Caco-2 (cell line): ENCODE measurements at places on chromosomes 2 and 18. TPM values are rescaled to one million over a fixed set of nuclear protein-coding genes. Genes with fewer than 3 reads are reported as not detected.
A peak's percentile ranks its signal among the peaks of the same experiment; 100 is the strongest.

DNA sequence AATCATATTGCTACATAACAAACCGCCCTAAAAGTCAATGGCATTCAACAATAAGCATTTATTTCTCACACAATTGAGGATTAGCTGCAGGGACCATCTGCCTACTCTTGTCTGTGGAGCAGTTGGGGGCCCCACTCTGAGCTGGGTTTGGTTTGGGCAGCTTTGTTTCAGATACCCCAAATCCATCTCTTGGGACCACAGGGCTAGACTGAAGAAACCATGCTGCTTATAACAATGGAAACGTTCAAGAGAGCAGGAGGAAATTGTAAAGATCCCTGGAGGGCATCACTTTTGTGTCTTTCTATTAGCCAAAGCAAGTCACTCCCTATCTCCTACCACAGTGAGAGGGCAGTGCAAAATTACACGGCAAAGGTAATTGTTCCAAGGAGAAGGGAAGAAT, 146.5 kb upstream of the MGAT5 start:
- no peak for DNase-seq

Gene RMDN2
- 4.3 and 4.4 TPM in 2 replicates for total RNA-seq

DNA sequence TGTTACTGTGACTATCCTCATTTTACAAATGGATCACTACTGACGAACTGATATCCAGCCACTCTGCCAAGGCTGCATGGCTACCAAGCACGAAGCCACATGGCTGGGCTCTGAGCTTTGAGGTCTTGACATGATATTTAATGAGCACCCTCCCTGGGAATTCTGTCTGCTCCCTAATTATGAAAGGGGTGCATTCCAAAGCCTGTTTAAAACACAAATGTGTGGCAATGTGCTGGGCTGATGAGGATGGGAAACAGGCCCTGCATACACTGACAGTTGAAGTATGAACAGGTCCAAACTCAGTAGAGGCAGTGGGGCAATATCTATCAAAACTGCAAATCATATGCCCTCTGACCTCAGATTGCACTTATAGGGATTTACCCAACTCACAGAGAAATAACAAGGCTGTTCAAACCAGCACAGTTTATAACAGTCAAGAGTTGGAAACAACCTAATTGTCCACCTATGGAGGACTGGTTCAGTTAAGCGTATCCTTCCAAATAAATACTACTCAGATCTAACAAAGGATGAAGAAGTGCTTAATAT, 20.8 kb downstream of the CDC42EP3 start:
- DNase-seq, result no peak

Gene RGPD4
- 0.07 TPM in 1 of 2 replicates, not detected in the other for total RNA-seq

DNA sequence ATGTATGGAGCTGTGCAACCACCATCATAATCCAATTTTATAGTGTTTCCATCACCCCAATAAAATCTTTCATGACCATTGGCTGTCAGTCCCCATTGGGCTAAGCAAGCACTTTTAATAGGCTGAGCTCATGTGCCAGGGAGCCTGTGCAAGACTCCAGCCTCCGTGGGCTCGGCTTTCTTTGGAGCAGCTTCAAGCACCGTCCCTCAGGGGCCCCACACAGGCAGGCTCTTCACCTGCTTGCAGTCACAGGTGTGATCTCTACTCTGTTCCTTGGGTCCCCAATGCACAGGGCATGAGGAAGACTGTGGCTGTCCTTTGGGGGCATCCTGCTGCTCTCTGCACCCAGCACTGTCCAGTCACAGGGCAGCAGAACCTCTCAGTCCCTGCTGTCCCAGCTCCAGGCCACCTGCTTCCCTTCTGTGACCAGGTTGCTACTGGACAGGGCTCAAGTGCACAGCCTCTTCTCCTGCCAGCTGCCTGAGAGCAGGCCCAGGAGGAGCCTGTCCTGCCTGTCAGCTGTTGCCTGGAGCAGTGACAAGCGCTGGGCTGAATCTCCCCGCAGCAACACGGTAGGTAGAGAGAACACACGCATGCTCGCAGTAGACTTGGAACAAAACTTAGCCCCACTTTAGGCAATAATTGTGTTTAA, 40.7 kb upstream of the TMEM131 start:
- no peak for DNase-seq

Gene CNGA3
- not detected in 2 replicates for total RNA-seq

- no peak for DNase-seq
Observed at GRCh38 chr2:157359628-157360027, 34.0 kb upstream of the ERMN start.

DNA sequence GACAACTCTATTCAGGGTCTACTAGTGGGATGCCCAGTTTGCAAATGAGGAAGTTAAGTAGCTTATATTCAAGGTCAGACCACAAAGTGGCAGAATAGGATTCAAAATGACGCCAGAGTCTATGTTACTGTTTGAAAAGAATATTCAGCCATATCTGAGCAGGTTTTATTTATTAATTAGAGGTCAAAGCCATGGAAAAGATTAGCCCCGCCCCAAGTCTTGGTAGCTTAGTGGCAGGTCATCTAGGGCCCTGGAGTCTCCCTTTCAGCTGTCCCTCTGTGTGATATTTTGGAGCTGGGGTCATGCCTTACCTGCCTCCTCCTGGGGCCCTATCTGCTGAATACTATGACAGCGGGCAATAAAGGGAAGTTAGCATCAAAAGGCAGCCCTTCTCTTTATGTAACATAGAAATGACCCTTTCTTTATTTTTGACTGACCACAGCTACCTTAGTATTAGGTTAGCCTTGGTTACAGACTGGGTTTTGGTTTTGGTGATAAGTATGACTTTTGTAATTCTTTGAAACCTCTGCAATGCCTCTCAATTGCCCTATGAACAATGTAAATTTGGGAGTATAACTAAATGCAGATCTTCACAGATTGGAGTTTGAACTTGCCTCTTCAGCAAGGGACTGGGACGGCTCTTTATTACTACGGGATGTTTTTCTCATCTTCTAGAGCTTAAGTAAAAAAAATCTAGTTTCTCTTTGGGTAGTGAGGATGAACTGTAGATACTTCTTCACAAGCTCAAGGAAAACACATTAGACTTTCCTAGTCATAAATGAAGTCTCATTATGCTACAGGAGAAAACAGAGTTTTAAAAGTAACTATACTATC, 153.0 kb upstream of the ITGA4 start:
- DNase-seq, result no peak

GRCh38 chr2:127084611-127085316, 22.2 kb downstream of the BIN1 start:
- no peak for DNase-seq

Gene UGT1A8
- 0.14 and 0.50 TPM in 2 replicates for total RNA-seq

- DNase-seq, result no peak
Observed at GRCh38 chr2:235618039-235618438, 124.2 kb downstream of the AGAP1 start.

- peak; percentile 51 for DNase-seq
Observed at GRCh38 chr2:148021059-148021861, at the start of gene MBD5. Gene MBD5, plus strand, starts transcription at chr2:148021091.

Gene VRK2
- 33.1 and 35.4 TPM in 2 replicates for total RNA-seq

DNA sequence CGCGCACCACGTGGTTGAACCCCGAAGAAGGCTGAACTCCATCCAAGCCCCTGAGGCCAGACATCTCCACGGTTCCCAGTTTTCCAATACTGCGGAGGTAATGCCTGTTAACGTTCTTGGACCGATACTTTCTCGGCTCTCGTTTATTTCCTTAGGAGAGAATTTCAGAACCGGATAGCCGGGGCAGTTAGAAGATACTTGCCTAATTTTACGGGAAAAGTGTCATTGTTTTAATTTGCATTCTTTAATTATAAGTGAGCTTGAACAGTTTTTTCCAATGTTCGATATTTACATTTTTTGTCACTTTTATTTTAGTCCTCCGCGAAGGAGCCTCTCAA, 10.2 kb upstream of the KCNG2 start:
- no peak for DNase-seq

DNA sequence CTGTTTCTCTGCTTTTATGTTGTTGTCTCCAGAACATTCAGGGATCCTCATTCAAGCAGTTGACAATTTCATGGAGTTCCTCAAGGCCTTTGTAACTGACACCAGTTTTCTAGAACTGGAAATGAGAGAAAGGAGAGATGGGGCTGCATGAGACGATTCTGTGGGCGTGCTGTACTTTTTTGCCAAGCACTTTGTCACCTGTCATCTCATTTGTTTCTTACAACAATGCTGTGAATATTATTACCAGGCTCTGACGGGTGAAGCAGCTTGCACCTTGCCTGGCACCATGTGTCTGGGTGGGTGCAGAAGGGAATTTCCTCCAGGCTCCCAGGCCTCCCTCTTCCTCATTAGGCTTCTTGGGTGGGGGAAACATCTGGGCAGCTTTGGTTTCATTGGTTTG, 22.2 kb upstream of the ATOH8 start:
- no peak for DNase-seq

GRCh38 chr18:76712511-76713140, 109.7 kb upstream of the ZNF236 start:
- no peak for DNase-seq

DNA sequence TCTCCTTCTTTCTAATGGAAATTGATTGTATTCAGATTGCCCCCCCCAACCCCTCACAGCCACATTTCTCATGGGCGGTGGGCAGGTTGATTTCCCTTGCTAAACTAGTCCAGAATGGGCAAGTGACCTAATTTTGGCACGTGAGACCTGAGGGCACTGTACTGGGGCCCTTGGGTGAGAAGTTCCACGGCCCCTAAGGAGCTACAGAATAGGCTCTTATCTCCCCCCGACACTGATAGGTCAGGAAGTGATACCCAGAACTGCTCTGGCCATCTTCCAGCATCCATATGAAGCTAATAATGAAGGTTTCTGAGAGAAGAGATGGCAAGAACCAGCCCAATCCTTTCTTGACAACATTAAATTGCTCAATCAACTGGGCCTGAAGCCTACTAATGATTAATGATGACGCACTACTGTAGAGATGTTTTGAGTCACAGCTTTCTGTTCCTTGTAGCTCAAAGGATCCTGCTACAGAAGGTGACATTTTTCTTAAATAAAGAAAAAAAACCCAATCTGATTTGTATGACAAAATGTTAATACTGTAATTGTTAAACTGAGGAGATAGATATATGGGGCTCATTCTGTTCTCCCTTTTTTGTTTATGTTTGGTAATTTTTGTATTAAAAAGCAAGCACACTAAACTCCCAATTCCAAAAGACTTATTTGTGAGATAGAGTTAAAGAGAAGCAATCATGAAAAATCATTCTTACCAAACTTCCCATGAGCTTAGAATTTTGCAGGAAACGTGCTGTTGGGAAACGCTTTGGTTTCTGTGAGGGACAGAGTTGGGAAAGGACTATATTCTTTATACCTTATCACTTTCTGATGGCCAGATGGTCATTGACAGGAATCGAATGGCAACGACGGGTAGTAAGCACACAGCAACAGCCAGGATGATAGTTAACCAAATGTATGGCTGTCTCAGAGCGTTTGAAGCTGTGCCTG, 28.2 kb upstream of the NARS1 start:
- no peak for DNase-seq

Gene SGO2
- 20.1 and 21.3 TPM in 2 replicates for total RNA-seq

GRCh38 chr18:13270279-13270855, 51.8 kb downstream of the LDLRAD4 start:
- DNase-seq, result no peak

Gene LYG1
- 0.67 and 0.93 TPM in 2 replicates for total RNA-seq

Gene SLC66A3
- 10.4 and 12.1 TPM in 2 replicates for total RNA-seq

GRCh38 chr18:11688972-11689668, at the start of gene GNAL:
Gene GNAL, plus strand, starts transcription at chr18:11689264. Its CDS starts 300 bp downstream, at chr18:11689564.
- DNase-seq, result peak; percentile 89

Gene ALPI
- 4.4 and 5.3 TPM in 2 replicates for total RNA-seq

DNA sequence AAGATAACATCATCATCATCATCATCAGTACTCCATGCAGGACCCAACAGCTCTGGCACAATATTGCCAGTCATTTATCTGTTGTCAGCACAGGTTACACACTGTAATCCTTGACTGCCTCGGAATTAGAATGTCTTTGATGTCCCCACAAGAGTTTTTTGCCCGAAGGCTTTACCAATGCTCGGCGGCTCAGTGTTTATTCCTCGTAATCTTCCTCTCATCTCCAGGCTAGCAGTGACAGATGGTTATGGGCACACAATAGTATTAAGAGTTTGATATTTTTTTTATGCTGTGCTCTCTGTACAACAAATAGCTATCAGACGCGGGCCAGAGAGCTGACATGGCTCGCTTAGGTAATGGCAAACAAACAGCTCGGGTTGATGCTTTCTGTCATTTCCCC, 515.2 kb downstream of the ZEB2 start:
- DNase-seq, result no peak

Gene DLX1
- total RNA-seq, result 1.2 TPM in 2 replicates

- DNase-seq, result no peak
Observed at GRCh38 chr2:127771756-127772155, 39.2 kb downstream of the WDR33 start.

- DNase-seq, result no peak
Observed at GRCh38 chr2:42937171-42937875, 144.9 kb upstream of the HAAO start.

DNA sequence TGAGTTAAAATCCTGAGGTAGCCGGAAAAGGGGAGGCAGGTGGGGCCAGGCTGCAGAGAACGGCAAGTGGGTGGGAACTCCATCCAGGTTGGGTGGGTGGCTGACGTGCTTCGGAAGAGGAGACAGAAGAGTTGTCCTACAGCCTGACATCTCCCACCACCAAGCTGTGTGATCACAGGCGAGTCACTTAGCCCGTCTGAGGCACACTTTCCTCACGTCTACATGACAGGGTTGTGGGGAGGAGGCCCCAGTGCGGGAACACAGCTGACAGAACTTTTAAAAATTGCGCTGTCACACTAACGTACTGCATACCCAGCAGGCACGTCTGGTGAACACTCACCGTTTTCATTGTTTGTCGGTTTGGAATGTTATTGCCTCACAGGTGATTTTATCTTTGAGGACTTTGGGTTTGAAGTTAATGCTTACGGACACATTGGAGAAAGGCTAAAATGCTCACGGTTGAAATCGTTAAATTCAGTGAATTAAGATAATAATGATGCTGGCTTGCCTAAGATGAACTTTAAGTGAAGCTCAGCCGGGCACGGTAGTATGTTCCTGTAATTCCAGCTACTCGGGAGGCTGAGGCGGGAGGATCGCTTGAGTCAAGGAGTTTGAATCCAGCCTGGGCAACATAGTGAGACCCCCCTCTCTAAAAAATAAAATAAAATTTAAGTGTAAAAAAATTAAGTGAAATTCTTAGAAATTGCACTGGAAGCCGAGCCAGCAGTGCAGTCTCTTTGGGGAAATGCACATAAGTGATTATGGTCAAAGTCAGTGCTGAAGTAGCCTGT, 8.9 kb downstream of the EMILIN2 start:
- peak; percentile 69 for DNase-seq

DNA sequence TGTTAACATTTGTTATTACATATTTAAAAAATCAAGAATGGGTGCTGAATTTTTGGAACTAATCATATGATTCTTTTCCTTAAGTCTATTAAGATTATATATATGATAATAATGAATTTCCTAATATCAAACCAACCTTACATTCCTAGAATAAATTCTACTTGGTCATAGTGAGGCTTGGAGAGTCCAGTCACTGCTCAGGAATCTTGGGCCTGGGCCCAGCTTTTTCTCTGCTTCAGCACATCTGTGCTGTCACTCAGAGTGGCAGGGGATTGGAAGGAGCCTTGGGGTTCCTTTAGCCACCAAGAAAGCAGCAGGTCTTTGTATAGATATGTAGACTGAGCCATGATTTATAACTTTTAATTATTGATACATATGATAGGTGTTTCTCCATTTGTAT, 19.9 kb upstream of the ZAP70 start:
- DNase-seq, result no peak

- no peak for DNase-seq
Observed at GRCh38 chr2:173059292-173059691, 16.4 kb upstream of the MAP3K20 start.

Gene ACMSD
- total RNA-seq, result not detected in 2 replicates
